ENCODE measurements at places on chromosomes 5 and 9.

GRCh38 chr5:37754976-37755375, 84.9 kb downstream of the GDNF start:
- DNase-seq, result no peak

GRCh38 chr9:114988962-114989599, 58.7 kb upstream of the TNFSF8 start:
- no peak for DNase-seq

DNA sequence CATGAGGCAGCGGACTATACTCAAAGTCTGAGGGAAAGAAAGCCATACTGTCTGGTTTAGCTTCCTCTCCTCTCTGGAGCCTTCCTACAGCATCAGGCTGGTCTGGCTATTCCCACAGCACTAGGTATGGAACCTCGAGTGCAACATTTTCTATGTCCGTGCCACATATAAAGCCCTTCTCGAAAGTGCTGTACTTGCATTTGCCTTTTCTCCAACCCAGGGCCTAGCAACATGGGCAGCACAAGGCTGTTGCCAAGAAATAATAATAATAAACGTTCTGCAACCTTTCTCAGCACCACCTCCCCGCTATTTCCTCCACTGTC, 804 bp downstream of the MED10 start:
- no peak for DNase-seq

DNA sequence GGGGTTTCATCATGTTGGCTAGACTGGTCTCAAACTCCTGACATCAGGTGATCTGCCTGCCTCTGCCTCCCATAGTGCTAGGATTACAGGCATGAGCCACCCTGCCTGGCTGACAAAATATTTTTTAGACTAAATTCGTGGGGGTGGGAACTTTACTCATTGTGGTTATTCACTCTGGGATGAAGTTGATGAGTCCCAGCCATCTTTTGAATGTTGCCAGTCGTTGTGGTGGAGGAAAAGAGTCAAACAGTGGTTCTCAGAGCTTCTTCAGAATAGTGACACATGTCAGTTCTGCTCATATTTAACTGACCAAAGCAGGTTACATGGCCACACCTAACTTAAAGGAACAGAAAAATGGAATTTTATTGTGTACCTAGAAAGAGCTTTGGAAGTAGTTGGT, 6.9 kb downstream of the SREK1 start:
- DNase-seq, result no peak

- DNase-seq, result no peak
Measured at GRCh38 chr5:9495121-9495520, 50.8 kb downstream of the SEMA5A start.

GRCh38 chr5:36552651-36553393, 53.6 kb upstream of the SLC1A3 start:
- no peak for DNase-seq

- no peak for DNase-seq
Measured at GRCh38 chr5:122312591-122313406, 762 bp downstream of the SNCAIP start.

DNA sequence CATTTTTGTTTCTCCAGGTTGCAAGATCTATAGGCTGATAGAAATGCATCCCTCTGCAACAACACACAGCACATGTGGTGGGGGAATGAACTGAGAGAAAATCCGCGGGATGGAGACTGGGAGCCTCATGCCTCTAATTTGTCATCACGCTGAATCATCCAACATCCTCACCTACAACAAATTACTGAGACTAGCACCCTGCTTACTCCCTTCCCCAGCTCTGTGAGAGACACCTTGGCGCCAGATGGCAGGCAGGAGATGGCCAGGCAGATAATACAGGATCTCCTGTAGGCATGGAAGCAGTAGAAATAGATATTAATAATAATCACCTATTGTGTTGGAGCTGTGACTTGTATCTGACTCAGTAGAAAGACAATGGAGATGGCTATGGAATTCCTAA, 276.9 kb downstream of the SEMA5A start:
- no peak for DNase-seq

- DNase-seq, result no peak
Measured at GRCh38 chr9:136399176-136400037, 563 bp downstream of the SNAPC4 start.

DNA sequence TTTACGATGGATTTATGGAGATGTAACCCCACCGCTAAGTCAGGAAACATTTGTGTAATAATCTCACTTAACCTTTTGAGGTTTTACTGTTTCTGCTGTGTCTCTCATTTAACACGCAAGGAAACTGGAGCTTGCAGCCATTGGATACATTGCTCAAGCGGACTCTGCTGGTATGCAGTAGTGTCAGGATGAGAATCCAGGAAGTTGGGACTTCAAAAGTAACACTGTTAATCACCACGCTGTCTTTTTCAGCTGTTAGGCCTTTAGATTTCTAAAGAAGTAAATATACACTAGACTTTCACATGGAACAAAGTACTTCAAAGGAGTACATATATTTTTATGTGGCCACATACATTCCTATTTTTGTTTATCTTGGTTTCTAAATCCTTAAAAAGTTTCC, 114.7 kb downstream of the LPAR1 start:
- DNase-seq, result no peak

DNA sequence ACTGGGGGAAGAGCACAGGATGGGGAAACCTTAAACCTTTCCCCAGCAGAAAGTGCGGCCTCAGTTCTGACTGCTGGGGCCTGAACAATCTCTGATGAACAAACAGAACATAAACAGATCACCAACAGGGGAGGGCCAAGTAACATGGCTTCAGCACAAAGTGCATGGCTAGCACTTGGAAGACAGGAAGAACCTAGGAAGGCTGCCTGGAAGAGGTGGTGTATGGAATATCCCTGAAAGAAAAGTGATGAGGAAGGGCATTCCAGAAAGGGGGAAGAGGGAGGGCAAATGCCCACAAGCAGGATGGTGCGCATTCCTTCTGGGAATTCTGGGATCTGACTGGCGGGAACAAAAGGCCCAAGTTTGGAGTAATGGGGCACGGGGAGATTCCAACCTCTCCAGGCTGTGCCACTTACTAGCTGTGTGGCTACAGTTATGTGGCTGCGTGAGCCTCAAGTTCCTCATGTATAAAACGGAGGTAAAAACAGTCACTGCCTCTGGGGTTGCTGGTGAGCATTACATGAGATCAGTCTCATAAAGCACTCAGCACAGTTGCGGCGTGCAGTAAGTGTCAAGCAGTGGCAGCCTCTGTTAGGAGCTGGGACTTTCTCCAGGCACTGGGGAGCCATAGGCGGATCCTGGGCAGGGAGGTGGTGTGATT, 1.6 kb downstream of the PDGFRB start:
- DNase-seq, result no peak

GRCh38 chr5:28542987-28543386, 1504.6 kb upstream of the CDH9 start:
- DNase-seq, result no peak

- no peak for DNase-seq
Measured at GRCh38 chr5:151694035-151694485, 7.3 kb upstream of the SPARC start.

GRCh38 chr5:141565826-141566570, 52.8 kb downstream of the DIAPH1 start:
- no peak for DNase-seq

- no peak for DNase-seq
Measured at GRCh38 chr9:133701321-133701980, 36.7 kb downstream of the SARDH start.

- DNase-seq, result no peak
Measured at GRCh38 chr9:129575818-129576217, 45.1 kb downstream of the C9orf50 start.

DNA sequence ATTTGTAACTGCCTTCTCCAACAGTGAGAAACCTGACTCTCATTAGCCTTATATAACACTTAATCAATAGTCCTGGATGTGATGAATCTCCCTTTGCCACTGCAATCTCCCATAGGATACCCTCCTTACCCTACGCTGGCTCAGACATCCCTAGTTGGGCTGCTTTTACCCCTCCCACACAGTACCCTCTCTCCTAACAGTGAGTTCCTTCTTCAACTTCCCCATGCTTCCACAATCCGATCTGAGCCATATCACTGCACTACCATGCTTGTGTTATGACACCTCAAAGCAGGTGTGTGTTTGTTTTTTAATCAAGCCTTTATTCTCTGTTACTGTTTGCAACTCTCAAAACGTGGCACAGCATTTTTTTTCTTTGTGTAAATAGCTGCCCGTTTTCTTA, 60.5 kb upstream of the C9orf72 start:
- no peak for DNase-seq

DNA sequence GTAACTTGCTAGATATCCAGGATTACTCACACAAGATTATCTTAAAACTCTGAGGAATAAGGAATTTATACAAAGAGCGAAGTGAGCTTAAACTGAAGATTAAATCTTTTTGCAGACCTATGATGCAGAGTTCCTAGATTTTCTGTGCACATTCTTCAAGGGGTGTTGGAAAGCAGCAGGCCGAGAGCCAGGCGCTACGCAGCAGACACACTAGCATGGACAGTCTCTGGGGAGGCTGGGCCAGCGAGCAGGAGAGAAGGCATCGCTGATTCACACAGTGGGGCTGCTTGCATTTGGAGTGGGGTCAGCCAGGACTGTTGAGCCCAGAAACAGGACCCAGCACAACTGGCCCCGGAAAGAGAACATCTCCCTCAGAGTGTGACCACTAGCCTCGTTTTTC, 136.3 kb downstream of the ADAMTS16 start:
- DNase-seq, result no peak

DNA sequence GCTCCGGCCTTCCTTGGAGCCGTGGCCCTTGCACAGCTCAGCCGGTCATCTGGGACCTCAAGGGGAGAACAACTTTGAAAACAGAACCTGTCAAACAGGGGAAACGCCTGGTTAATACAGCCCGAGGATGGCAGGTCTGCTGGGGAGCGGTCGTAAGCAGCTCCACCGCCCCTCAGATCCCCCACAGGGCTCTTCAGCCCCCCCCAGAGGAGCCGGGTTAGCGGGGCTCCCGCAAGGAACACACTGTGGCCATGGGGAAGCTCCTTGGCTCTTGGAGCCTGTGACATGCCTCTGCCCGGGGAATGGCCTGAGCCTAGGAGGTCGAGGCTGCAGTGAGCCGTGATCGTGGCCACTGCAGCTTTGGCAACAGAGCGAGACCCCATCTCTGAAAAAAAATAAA, 6.8 kb downstream of the TMEM250 start:
- DNase-seq, result no peak

GRCh38 chr5:34599471-34600117, 56.5 kb upstream of the RAI14 start:
- no peak for DNase-seq

- DNase-seq, result peak; percentile 36
Measured at GRCh38 chr5:69493396-69494133, 975 bp downstream of the OCLN start.

- no peak for DNase-seq
Measured at GRCh38 chr5:57698086-57698485, 215.5 kb upstream of the ACTBL2 start.

- DNase-seq, result no peak
Measured at GRCh38 chr5:179530069-179530998, 20.0 kb upstream of the RUFY1 start.

DNA sequence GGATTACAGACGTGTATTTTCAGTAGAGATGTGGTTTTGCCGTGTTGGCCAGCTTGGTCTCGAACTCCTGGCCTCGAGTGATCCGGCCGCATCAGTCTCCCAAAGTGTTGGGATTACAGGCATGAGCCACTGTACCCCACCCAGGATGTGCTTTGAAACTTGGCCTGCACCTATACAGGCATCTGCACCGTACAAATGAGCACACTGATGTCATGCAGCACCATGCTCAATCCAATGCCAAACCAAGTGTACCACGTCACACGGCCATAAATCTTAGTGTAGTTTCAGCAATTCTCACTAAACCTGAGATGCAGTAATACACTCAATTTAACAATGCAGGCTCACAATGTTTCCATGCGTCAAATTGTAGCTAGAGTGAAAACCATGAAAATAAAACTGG, 6.3 kb downstream of the NSUN2 start:
- DNase-seq, result no peak

GRCh38 chr5:107524111-107524510, 146.6 kb downstream of the EFNA5 start:
- no peak for DNase-seq

GRCh38 chr5:91499943-91500531, 116.9 kb upstream of the ARRDC3 start:
- DNase-seq, result peak; percentile 15

GRCh38 chr5:143262393-143263174, 140.9 kb downstream of the NR3C1 start:
- no peak for DNase-seq

DNA sequence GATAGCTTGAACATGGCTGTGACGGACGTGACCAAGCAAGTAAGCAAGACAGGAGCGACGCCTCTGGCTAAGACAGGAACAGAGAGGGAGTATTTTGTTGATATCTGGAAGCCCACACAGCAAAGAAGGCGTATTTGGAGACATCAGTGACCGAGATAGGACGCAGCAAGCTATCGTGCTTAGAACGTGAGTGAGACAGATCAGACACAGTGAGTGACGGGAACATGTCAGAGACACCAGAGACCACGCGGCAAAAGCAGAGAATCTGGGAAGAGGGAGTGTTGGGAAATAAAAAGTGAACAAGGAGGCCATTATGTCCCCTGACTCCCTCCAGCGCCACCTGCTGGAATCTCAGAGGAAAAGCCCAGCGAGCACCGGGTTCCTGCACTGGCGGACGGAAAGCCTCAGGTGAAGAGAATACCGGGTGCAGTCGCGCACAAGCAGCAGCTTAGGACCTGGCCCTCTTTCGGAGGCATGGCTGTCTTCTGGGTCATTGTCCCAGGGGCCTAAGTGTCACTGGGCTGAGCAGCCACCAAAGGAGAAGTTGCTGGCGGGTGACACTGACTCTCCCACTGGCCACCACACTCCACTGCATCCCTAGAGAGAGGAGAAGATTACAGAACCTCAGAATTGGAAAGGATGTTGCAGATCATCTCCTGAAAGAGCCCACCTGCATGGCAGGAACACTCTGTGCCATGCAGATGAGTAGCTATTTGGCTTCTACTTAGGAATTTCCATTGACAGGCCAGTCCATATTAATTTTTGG, 99.1 kb downstream of the FBXO38 start:
- no peak for DNase-seq

- DNase-seq, result no peak
Measured at GRCh38 chr5:107532916-107533315, 137.8 kb downstream of the EFNA5 start.

GRCh38 chr5:106423109-106423897, 1247.4 kb downstream of the EFNA5 start:
- no peak for DNase-seq
